Hepatocyte (in vitro differentiated cells): ENCODE measurements at places on chromosomes 12 and 14. TPM values are rescaled to one million over a fixed set of nuclear protein-coding genes. Genes with fewer than 3 reads are reported as not detected.

DNA sequence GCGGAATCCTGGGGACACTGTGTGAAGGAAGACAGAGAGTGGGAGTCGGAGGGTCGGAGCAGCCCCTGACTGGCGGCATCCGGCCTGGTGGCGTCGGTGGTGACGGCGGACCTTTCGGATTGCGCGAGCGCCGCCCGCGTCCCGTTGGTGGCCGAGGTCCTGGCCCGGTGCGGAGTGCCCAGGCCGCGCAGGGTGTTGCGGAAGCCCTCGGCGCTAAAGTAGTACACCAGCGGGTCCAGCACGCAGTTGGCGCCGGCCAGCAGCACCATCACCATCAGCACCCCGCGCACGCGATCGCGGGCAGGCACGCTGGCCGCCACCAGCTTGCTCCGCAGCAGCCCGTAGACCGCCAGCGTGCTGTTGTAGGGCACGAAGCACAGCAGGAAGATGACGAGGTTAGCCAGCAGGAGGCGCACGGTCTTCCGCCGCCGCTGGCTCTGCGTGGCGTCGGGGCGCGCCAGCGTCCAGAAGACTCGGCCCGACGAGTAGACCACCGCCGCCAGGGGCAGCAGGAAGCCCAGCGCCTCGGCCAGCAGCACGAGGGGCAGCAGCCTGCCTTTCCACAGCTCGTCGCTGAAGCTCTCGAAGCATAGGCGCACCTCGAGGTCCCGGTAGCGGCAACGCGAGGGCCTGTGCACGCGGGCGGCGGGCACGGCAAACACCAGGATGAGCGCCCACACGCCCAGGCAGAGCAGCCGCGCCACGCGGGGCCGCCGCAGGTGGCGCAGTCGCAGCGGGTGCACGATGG, 13.1 kb upstream of the CHD4 start:
- DNase-seq, result peak; percentile 66

GRCh38 chr12:51496895-51497294, 72.3 kb downstream of the SLC4A8 start:
- no peak for DNase-seq

GRCh38 chr14:52380294-52380693, 66.2 kb downstream of the PTGER2 start:
- DNase-seq, result no peak

- DNase-seq, result no peak
Observed at GRCh38 chr12:2925322-2925995, 33.7 kb upstream of the TEAD4 start.

GRCh38 chr12:14873440-14874185, 12.0 kb downstream of the MGP start:
- no peak for DNase-seq

DNA sequence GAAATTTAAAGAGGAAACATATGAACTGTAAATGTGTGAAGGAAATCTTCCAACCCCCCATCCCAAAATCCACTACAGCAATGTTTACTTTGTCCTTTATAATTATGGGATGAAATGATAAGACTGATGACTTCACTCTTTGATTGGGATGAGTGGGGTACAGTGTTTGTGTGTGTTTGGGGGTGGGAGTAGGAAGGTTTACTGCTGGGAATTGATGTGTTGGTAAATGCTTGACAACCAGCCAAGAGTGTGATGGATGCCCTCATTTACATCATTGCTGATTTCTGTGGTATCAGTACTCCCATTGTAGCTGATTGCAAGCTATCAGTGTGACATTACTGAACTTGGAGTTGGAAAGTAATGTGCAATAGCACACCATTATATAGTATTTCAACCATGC, 90.9 kb downstream of the KCNMB4 start:
- DNase-seq, result no peak

The TSHR gene
- total RNA-seq, result 0.08 TPM in 1 of 2 replicates, not detected in the other

The EFS gene
- 9.7 and 10.2 TPM in 2 replicates for total RNA-seq

The CLEC2D gene
- 5.7 and 6.0 TPM in 2 replicates for total RNA-seq

The RILPL1 gene
- total RNA-seq, result 10.2 and 13.6 TPM in 2 replicates

The IGFBP6 gene
- 21.8 and 25.1 TPM in 2 replicates for total RNA-seq
